Stimulated activated CD4-positive, alpha-beta T cell treated with anti-CD3 and anti-CD28 coated beads, Interleukin-15, amount 100 ng/mL, for 1 hour (primary cell): ENCODE measurements at places on chromosomes 16 and 17.

DNA sequence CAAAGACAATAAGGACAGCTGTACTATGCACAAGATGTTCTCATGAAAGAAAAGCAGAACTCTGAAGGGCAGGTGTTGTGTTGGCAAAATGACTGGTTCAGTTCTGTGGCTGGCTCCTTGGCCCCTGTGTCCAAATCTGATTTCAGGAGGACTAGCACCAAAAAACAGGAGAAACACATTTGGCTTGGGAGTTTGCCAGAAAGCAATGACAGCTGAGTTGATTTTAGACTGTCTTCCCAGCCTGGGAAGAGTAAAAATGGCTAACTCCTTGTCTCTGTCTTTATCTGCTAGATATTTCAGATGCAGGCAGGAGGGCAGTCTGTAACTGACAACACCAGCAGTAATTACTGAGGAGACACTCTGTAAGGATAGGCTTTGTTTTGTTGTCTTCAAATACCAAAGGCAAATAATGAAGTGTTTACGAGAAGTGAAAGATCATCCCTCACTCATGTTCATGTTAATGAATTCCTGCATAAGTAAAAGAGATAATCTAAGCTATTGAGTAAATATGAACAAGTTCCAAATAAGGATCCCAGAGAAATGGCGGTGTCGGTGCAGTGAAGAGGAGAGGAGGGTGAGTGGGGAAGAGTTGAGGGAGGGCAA is 989.0 kb downstream of the CDH11 start:
- no peak for DNase-seq

DNA sequence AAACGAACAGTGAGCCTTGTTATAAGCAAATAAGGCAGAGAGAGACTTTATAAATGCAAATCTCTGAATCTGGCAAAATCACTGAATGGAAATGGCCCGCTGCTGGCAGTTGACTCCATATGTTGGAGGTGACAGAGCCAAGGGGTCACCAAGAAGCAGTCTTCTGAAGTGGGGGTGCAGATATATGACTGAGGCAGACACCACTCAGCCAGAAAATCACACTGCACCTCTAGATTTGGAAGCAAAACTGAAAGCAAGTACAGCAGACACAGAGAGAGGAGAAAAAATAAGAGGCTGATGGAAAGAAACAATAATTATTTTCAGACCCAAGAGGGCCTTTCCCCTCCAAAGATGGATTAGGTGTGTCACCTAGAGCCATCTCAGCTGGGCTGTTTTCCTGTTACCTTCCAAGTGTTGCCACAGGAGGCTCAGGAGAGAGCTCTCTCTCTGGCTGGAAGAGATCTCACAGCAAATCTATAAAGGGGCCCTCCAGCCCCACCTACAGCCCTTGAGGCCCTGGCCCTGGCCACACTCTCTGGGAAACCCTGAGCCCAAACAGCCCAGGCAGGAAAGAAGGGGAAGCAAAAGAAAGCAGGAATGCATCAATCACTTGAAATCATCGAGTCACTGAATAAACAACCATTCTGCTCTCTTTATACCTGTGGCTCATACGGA is 585.1 kb upstream of the PSMD7 start:
- no peak for DNase-seq

DNA sequence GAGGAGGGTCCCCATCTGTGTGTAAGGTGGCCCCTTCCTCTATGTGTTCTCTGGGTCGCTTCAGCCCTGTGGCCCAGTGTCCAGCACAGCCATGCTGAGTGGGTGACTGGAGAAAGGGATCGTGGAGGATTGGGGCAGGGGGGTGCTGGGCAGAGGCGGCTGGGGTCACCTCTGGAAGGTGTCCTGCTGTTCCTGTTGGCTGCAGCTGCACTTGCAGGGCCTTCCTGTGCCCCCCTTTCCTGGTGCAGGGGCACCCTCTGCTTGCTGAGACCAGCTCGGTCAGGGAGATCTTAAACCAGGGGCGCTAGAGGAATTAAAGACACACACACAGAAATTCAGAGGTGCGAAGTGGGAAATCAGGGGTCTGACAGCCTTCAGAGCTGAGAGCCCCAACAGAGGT is 11.1 kb downstream of the IL32 start:
- no peak for DNase-seq

DNA sequence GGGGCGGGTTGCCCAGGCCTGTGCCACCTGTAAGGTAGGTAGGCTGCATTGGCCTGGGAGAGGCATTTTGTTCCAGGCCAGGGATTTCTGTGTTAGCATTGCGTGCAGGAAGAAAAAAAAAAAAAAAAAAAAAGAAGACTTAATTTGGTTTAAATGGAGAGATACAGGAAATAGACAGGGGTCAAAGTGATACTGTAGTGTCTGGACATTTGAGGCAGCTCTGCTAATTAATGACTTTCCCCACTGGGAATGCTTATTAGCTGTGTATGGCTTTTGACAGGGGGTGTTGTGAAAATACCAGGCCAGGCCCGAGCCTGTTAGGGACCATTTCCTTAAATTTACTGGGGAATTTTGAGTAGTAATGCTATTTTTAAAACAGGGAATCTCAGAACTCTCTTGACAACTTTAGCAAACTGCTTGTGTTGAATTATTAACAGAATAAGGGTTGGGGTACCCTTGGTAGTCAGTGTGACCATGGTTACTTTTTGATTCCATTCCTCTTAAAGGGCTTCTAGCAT is 1.0 kb downstream of the MAP2K4 start:
- no peak for DNase-seq

DNA sequence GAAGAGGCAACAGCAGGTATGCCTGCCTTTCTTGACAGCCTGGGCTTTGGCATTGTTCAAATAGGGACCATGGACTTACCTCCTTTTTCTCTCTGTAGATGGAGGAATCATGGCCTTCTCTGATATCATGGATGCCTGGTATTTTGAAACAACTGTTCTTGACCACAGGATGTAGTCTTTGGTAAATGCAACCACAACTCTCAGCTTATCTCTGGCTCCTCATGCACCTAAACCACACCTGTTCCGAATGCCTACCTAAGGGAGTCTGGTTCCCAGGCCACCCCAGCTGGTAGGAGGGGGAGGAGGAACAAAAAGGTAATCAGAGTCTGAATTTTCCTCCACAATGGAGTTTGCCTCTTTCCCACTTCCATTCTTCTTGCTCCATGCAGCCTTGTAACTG is 18.8 kb downstream of the CDK5RAP3 start:
- DNase-seq = no peak

GRCh38 chr16:49468611-49469310 is 95.2 kb downstream of the C16orf78 start:
- no peak for DNase-seq

- DNase-seq = no peak
These were observed 110.2 kb downstream of the CCDC182 start for GRCh38 chr17:57634713-57635465.

GRCh38 chr16:15817446-15817845 is 39.4 kb downstream of the MYH11 start:
- DNase-seq = no peak

GRCh38 chr17:70906808-70907207 is 737.5 kb downstream of the KCNJ2 start:
- no peak for DNase-seq

- DNase-seq = no peak
These were observed 8.6 kb downstream of the RPGRIP1L start for GRCh38 chr16:53695070-53695469.

DNA sequence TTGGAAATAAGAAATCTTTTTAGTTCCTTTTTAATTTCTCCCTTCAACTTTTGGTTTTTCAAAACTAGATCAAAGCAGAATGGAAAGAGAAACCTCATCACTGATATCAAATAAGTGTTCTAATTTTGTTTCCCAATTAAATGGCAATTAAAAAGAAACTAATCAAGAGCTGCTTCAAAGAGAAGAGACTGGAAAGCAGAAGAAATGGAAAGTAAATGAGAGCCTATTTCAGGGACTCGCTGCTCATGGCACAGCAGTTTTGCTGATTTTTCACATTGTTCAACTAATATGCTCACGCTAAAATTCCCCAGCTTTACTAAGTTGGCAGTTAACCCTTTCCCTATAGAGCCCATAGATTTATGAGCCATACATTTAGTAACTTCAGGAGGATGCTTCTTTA is 6.5 kb downstream of the NMT1 start:
- DNase-seq = no peak

- no peak for DNase-seq
These were observed 67.4 kb downstream of the SNX11 start for GRCh38 chr17:48174833-48175523.

DNA sequence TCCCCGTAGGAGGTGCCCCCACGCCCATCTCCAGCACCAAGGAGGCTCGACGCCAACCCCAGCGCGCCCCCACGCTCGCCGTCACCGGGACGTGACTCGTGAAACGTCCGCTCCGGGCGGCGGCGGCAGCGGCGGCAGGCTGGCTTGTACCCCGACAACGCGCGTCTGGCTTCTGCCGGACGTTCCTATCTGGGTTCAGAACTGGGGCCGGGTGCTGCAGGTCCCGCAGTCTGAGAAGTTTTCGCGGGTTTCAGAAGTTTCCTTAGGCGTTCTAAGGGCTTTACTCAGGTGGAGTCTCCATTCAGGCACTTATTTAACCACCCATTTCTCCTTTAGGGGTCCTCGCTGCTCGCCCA is 672 bp upstream of the ALKBH5 start:
- DNase-seq = peak; percentile 75

DNA sequence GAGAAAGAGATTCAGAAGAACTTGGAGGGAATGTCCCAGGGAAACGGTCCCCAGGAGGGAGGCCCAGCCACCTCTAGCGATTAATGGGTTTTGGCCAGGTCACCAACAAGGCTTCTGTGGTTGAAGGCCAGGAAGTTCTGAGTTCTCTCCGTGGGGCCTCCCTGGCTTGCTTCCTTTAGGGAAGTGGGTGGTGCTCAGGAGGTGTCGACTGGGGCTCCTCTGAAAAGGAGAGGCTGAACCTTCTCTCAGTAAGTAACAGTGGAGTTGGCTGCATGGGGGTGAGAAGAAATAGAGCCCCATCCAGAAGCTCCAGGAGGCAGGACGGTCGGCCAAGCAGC is 77.1 kb upstream of the GSE1 start:
- DNase-seq = no peak

GRCh38 chr16:15538507-15538906 is 104.1 kb downstream of the BMERB1 start:
- DNase-seq = no peak

DNA sequence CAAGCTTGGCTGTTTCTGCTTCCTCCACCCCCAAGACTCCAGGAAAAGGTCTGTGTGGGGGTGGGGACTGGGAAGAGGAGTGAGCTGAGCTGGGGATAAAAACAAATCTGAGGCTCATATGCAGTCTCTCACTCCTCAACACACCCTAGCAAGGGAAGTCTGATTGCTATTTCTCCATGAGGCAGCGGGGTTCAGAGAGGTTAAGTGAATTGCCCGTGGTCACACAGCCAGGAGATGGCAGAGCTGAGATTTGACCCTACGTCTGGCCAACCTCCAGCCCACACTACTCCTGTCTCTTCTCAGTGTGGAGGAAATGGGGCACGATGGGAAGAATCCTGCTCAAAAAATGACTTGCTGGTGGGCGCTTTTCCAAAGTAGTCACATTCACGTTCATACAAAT is 4.8 kb upstream of the ABCC3 start:
- no peak for DNase-seq

DNA sequence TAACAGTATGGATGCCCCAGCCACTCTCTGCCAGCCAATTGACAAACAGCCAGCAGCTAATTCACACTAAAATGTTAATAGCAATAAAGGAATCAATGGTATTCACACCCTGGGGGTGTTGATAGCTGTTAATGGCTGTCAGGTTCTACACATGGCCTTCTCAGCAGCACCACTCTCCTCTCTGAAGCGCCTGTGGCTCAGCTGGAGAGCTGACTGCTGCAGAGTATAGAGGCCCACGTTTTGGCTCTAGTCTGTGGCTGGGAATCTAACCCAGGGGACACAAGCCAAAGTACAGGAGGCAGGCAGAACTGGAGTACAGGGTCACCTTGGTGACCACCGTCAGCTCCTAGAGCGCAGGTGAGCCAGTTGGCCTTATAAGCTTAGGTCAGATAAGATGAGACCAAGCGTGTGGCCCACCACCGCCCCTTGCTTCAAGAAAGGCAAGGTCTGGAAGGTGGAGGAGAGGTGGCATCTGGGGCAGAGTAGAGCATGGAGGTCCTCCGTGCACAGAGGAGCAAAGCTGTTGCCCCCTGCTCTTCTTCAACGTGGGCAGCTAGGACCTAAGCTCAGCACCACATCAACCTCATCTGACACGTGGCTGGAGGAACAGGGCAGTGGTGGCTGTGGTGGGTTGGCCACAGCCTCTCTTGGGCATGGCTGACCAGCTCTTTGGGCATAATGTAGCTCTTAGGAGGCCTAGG is 25.4 kb downstream of the CCR7 start:
- DNase-seq = no peak

GRCh38 chr16:70746708-70747424 is 54.1 kb downstream of the VAC14 start:
- no peak for DNase-seq

DNA sequence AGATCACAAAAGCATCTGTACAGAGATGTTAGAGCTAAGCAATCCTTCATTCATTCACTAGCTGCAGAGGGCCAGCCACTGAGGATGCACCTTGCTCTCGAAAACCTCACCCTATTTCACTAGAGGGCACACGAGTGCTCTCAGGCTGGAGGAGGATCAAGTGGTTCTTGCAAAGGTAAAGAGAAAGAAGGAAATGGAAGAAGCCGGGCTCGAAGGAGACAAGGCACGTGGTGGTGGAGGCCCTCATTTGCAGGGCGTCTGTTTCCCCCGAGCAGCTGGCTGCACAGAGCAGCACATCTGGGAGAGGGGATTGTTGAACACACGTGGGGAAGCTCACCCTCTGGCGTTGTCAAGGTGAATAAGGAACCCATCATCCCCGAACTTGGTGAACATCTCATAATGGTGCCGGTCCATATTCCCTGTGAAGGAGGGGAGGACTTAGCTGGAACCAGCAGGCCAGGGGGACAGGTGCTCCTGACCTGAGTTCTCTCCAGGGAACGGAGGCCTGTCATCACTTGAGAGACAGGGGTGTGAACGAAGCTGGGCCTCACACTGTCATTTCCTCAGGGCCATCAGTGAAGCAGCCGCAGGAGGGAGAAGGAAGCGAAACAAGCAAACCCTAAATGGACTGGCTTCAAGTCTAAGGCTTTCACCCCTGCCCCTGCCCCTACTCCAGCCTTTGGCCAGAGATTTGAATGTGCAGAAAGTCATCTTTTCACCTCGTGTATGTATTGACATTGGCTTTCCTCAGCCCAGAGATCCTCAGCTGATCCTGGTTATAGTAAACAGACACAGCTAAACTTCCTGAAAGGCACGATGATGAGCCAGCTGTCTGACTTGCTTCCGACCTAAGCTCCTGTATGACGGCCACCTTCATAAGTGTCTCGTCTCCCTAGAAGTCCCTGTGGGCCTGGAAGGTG is 27.6 kb downstream of the PRKAR1A start:
- DNase-seq = no peak

DNA sequence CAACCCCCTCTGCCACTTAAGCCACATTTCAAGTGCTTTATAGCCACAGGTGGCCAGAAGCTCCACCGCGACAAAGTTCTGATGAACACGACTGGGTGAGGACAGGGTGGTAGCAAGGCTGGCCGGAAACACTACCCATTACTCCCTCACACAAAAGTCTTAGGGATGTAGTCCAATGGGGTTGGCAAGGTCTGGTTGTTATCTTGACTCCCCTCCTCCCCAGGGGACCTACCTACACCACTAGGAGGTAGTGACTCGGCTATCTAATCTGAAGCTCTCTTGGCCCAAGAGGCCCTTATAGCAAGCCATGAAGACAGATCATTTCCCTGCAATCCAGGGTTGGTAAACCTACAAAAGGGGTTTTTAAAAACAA is 8.4 kb downstream of the LITAFD start:
- DNase-seq = no peak
